ENCODE measurements at places on chromosomes 1 and 21. TPM values are rescaled to one million over a fixed set of nuclear protein-coding genes. Genes with fewer than 3 reads are reported as not detected.

DNA sequence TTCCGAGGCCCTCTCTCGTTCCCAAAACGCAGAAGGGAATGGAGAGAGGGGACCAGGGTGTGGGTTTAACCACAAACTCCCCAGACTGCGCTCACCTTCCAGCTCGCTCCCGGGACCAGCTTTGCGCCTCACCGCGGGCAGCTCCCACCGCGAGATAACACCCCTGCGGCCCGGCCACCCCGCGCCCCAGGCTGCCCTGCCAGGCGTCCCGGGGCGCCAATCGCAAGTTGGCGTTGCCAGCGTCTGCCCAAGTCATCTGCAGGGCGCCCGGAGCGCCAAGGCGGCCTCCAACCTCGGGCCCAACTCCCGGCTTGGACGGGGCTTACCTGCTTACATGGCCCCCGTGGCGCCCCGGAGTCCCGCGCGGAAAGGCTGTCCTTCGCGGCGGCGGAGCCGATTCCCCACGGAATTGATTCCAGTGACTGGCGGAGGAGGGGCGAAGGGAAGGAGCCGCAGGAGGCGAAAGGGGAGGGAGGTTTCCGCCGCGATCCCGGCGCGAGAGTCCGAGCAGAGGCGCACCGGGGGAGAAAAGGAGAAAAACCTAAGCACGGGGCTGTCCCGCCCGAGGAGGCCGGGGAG is 456 bp downstream of the PTPN14 start:
- peak; percentile 47 for DNase-seq

FAM72D gene
- total RNA-seq = not detected

DNA sequence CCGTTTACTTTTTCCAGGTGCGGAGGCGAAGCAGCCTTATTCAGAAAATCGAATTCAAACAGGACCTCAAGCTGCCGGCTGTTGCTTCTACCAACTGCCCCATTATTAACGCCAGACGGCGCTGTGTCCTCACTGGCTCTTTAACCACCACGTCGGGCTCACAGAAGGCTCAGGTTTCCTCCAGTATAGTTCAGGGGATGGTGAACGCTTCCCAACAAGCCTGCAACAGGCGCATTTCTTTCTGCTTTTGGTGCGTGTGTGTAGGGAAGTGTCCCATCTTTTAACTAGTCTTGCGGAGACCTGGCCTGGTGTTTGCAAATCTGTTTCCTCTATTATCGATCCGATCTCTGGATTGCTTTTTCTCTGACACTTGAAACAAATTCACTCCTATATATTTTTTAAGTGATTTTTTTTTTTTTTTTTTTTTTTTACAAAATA is 791 bp upstream of the STUM start:
- DNase-seq = peak; percentile 78

- no peak for DNase-seq
Measured at GRCh38 chr1:183859831-183860230, 54.9 kb downstream of the RGL1 start.

DNA sequence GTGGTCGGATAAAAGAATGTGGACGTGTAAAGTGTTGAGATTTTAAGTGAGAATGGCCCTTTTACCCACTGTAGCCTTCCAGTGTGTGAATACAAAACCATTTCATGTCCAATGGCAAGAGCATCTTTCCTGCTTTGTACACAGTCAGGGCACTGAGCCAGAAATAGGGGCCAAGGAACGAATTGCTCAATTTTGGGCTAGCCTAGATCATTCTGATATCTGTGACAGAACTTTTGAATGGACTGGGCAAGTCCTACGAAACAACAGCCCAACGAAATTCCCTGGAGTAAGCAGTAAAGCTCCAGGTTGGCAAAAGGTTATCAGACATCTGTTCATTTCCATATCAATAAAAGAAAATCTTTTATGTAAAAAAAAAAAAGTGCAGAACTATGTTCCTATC is 5.5 kb downstream of the KIF26B start:
- peak; percentile 57 for DNase-seq

DNA sequence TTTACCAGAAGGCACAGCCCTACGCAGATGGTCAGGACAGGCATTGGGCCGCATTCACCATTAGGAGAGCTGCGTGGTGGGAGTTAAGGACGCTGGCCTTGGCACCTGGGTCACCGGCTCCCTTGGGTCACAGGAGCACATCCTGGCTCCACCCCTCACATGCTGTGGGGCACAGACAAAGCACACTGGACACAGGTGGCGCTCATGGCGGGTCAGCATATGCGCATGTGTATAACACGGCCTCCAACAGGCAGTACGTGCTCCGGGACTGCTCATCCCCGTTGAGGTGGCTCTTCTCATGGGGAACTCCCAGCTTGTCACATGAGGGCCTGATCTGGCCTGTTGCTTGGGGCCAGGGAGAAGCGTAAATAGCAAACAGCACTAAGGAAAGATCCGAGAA is 25.0 kb downstream of the PGBD5 start:
- DNase-seq = no peak

DNA sequence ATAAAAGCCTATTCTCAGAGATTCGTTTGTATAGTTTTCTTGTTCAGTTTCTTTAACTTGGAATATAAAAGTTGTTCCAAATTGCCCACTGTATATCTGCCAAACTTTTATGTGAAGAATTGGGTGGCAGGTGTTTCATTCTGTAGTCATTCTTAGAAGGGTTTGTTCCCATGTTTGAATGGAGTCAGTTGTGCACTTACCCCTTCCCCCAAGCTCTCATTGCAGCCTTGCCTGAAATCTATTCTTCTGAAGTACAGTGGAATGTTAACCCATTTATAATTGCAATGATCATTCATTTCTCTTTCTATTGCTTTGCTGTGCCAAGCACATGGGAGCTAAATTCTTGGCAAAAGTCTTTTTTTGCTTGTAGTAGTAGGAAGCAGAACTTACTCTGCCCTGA is 375.3 kb upstream of the C1orf87 start:
- no peak for DNase-seq

WNT3A gene
- not detected for total RNA-seq
